PC-9 (cell line): ENCODE measurements at places on chromosomes 7 and 10. TPM values are rescaled to one million over a fixed set of nuclear protein-coding genes. Genes with fewer than 3 reads are reported as not detected.

The AKR1C4 gene
- not detected in 2 replicates for total RNA-seq

The SP8 gene
- not detected in 2 replicates for total RNA-seq

The TUBB8 gene
- 0.53 and 0.59 TPM in 2 replicates for total RNA-seq

The NACAD gene
- 0.15 and 0.24 TPM in 2 replicates for total RNA-seq
